ENCODE measurements at places on chromosomes 2 and 18.

DNA sequence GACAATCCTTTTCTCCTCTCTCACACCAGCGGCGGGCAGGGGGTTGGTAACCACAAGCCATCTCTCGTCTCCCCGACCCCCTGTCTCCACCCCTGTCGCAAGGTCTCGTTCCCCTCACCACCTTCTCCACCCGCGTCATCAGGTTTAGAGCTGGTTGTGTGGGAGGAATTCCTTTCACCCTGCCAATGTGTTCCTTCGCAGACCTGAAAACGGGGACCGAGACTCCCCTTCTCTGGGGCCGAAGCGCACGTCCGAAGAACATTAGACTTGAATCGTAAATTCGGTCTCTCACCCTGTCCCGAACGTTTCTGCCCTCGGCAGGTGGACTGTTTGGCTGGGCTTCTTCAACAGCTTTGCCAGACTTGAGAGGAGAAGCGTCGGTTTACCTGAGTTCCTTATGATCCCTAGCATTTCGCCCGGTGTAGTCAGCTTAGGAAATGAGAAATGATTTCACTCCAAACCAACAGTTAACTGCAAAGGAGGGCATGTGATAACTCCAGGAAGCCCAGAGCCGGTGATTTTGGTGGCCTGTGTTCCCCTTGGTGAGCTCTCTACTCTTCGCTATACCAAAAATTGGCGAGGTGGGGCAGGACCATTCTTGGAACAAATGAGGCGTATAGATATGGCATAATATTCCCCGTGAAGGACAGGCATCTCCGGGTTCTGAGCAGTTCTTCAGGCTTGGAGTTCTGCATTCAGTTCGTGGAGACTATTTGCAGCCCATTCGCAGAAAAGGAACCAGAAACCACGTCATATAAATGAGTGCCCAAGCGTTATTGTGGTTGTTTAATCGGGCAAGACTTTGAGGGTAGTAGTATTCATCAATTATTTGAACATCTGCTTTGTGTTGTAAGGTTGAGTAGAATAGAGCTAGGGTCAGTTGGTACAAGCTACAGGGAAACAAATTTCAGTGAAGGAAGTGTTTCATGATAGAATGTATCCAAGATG lies 694 bp downstream of the CFAP36 start:
- no peak for DNase-seq

DNA sequence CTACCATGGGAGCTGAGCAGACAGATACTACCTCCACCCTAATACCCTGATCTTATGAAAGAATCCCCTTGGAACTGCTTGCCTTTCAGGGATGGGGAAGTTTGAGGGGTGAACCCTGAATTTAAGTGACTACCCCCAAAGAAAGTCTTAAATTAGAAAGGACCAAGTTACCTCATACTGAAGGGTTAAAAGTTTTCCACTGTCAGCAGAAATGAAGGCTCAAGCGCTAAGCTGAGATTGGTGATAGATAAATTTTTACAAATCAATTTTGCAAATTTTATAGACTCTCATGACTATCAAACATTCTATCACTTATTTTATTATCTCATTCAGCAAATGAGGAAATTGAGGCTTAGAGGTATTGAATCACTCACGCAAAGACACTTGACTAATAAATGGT lies 233.2 kb upstream of the THSD7B start:
- no peak for DNase-seq

DNA sequence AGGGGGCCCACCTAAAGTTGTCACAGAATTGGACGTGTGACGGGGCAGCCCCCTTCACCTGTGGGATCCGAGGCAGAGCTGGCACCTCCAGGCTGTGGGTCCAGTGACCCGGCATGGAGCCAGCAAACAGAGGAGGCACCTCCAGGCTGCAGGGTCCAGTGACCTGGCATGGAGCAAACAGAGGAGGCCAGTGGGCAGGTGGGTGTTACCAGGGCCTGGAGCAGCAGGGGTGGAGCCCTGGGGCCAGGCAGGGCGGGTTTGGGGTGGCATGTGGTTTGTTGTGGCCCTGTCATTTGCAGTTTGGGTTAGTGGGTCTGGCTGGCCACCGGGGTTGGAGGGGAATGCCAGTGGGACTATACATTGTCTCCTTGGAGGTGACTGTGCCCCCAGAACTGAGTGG lies 68.2 kb downstream of the HPCAL1 start:
- no peak for DNase-seq

DNA sequence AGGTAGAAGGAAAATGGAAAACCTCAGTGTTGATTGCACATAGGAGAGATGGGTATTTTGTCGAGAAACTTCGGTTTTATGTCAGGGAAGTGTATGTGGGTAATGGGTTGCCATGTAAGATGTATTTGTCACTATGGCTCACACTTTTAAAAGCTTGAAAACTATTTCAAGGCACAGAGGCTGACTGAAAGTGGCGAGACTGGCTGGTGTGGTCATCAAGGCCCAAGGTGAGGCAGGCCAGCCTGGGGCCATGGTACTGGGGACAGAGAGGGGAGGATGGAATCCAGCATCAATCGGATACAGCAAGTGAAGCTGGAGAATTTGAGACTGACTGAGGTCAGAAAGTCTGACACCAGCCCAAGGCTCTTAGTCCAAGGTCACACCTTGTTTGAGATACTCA lies 77.2 kb upstream of the MCFD2 start:
- DNase-seq, result no peak

DNA sequence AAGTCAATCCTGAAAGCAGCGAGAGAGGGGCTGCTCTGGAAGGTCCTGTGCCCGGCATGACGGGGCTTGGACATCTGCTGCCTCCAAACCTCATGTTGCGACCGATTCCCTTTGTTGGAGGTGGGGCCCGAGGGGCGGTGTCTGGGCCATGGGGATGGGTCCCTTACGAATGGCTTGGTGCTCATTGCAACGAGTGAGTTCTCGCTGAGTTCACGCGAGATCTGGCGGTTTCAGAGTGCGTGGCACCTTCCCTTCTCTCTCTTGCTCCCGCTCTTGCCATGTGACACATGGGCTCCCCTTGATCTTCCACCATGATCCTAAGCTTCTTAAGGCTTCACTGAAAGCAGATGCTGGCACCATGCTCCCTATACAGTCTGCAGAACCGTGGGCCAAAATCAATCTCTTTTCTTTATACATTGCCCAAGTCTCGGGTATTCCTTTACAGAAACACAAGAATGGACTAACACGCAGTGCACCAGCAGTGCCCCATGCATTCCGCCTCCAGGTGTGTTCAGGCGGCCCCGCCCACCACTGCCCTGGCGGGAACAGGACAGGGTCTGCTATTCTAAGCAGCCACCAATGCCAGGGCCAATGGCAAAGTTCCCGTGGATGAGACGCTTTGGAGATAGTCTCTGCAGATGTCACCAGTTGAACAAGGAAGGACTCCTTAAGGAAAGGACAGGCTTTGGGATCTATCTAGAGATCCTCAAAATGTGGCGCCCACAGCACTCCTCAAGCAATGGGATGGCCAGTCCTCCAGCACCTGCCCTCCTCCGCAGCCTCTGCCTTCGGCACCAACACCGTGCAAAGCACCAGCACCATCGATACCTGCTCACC lies 63.4 kb downstream of the ZNF516 start:
- DNase-seq, result no peak

- no peak for DNase-seq
Measured at GRCh38 chr18:35444636-35445035, 53.1 kb downstream of the INO80C start.

- DNase-seq, result no peak
Measured at GRCh38 chr2:135094508-135094907, 42.4 kb downstream of the RAB3GAP1 start.

DNA sequence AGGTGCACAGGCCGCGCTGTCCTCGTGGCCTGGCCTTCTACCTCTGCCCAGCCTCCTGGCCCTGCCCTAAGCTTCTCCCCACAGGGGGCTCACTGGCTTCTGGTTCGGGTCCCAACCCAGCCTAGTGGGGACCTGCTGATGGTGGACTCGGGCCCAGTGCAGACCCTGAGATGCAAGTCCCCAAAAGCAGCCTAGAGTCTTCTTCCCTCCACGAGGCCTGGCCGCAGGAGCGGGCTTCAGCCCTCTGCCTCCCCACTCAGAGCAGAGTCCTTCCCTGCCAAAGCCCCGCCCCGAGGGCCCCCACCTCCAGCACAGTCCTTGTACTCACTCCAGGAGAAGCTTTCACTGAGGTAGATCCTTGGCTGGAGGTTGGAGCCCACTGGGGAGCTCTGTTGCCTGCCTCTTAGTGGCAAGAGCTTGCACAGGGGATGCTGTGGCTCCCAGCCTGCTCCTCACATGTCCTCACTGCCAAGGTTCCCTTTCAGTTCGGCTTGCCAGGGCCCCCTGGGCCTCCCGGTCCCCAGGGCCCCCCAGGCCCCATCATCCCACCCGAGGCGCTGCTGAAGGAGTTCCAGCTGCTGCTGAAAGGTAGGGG lies 3.6 kb downstream of the ERFE start:
- DNase-seq, result no peak

All from NCI-H1436 treated with DMSO at 0.1 percent for 48 hours (cell line).